ENCODE measurements at places on chromosomes 3 and 15.

DNA sequence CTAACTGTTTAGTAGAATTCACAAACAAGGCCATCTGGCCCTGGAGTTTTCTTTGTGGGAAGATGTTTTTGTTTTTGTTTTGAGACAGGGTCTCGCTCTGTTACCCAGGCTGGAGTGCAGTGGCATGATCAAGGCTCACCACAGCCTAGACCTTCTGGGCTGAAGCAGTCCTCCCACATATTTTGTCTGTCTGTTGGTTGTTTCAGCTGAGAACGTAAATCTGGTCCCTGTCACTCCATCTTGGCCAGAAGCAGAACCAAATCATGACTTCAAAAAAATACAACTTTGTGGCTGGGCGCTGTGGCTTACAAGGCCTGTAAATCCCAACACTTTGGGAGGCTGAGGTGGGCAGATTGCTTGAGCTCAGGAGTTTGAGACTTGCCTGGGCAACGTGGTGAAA lies 27.1 kb downstream of the MRAS start:
- DNase-seq, result no peak

DNA sequence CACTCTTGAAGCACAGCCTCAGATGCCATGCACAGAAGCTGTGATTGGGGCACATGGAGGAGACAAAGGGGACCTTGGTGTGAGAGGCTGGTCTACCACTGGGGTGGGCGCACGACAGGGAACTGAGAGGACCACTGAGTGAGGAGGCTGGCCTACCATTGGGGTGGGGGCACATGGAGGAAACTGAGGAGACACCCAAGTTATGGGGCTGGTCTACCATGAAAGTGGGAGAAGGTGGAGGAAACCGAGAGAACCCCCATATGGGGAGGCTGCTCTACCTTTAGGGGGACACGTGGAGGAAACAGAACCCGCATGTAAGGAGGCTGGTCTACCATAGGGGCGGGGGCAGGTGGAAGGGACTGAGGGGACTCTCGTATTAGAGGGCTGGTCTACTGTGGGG lies 153.4 kb downstream of the FBLN2 start:
- DNase-seq, result no peak

DNA sequence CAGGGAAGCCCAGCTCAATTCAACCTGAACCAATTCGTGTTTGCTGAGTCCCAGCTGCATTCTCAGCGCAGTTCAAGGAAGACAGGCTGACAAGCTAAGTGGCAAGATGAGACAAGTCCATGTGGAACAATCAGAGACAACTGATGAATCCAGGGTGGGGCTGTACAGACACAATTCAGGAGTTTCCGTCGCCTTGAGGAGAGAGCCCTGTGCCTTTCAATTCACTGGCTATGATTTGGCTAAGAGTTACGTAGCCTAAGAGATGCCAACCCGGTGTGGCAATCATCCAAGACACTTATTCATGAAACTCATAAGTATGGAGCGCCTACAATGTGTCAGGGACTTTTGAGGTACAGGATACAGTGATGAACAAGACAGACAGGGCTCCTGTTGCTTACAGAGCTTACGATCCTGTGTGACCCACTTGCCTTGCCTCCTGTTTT lies 15.5 kb upstream of the ZBED2 start:
- no peak for DNase-seq

DNA sequence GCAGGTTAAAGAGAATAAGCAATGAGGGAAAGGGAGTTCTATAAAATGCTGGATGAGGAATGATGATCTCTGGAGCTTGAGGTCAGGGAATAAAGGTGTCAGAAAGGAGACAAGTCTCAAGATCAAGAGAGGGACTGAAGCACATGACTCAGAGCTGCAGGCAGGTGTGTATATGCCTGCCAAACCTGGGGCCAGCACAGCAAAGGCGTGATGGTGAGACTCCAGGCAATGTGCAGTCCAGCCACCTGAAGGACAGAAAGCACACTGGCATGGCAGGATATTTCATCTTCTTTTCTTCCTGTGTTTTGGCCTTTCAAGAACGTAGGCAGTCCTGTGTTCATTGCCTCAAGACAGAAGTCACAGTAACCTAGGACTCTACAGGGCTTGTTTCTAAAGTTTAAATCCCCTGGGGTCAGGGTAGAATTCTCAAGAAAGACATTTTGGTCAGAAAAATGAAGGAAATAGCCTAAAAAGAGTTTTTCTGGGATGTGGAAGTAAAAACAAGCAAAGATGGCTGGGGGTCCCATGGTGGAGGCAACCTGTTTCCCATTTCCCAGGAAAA lies 55.5 kb upstream of the TOPAZ1 start:
- no peak for DNase-seq

- no peak for DNase-seq
These were observed 30.8 kb downstream of the NRROS start for GRCh38 chr3:196670339-196670738.

- DNase-seq, result no peak
These were observed 16.6 kb downstream of the DLG1 start for GRCh38 chr3:197281849-197282248.

- no peak for DNase-seq
These were observed 22.2 kb downstream of the ALDH1A2 start for GRCh38 chr15:58043192-58043903.

DNA sequence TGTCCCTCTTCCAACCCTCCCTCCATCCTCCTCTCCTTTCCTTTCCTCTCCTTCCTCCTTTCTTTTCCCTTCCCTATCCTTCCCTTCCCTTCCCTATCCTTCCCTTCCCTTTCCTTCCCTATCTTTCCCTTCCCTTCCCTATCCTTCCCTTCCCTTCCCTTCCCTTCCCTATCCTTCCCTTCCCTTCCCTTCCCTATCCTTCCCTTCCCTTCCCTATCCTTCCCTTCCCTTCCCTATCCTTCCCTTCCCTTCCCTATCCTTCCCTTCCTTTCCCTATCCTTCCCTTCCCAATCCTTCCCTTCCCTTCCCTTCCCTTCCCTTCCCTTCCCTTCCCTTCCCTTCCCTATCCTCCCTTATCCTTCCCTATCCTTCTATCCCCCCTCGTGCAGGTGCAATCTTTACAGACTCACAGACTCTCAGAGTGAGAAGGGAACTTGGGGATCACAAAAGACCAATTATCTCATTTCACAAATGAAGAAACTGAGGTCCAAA lies 31.5 kb downstream of the RASGRF1 start:
- DNase-seq, result no peak

GRCh38 chr3:39383045-39383880 lies at the start of gene SLC25A38:
Gene SLC25A38 (plus strand): TSS chr3:39383370. CDS start chr3:39383725, 355 bp downstream.
- peak; percentile 55 for DNase-seq

DNA sequence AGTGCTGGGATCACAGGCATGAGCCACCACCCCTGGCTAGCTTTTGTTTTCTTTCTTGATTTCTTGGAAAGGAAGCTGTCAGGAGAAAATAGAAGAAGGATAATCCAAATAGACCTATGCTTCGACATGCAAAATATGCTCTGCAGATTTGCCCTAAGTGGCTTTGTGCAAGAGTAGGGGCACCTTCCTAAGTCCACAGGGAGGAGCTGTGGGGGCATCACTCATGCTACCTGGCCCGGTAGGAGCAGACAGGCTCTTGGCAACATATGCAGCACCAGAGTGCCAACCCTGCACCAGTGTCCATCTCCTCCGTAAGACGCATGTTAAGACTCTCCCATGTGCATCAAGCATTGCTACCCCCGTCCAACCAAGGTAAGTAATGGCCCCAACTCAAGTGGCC lies 190.7 kb upstream of the UBE2E1 start:
- no peak for DNase-seq

DNA sequence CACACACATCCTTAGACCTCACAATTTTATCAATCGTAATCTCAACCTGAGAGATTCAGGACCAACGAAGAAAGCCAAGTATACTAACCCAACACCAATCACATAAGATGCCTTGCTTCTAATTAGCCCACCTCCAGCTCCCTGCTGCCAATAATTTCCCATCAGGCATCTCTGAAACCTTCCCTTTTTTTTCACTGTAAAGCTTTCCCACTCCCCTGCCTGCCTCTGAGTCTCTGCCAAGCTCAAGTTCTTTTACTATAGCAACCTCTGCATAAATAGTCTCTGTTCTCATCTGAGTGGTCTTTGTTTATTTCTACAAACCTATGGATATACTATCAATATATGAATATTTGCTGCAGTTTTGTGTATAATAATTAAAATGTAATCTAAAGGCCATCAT lies 86.5 kb downstream of the PIK3CB start:
- DNase-seq, result no peak

GRCh38 chr3:48952510-48953118 lies 34.0 kb downstream of the ARIH2 start:
- peak; percentile 6 for DNase-seq

DNA sequence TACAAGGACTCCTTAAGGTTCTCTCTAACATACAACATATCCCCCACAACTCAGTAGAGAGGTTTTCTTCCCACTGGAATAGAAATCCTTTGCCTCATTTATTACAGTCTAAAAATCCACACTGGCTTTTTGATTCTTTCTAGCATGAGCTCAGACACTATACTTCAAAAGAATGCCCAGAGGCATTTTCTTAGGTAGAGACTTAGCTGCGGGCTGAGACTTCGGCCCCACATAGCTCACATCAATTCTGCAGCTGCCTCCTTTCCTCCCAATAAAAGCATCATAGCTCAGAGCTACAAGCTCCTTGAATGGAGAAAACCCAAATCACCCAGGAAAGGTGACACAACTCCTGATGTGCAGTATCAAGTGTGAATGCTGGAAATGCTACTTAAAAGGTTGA lies 52.4 kb downstream of the AAGAB start:
- no peak for DNase-seq

DNA sequence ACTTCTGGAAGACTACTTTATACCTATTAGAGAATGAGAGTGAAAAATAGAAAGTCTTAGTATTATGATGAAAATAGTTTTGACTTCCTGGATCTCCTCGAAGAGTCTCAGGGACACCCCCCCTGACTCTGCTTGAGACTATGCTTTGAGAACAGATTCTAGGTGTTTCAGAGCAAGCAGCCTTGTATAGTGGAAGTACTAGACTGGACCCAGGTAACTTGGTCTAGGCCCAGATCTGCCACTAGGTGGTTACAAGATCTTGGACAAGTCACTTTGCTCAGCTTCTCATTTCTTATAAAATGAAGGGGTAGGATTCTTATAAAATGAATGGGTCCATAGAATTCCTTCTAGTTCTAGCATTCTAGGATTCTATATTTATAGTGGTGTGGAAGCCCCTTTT lies 9.1 kb downstream of the ABHD5 start:
- no peak for DNase-seq

DNA sequence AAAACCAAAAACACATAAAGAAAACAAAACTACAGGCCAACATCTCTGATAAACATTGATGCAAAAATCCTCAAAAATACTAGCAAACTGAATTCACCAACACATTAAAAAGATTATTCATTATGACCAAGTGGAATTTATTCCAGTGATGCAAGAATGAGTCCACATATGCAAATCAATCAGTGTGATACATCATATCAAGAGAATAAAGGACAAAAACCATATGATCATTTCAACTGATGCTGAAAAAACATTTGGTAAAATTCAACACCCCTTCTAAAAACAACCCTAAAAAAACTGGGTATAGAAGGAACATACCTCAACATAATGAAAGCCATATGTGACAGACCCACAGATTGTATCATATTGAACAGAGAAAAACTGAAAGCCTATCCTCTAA lies 265.6 kb upstream of the DCBLD2 start:
- no peak for DNase-seq

- DNase-seq, result no peak
These were observed 121.9 kb upstream of the ARHGEF3 start for GRCh38 chr3:56923526-56924224.

GRCh38 chr3:52303811-52304210 lies 12.3 kb upstream of the DNAH1 start:
- DNase-seq, result no peak

DNA sequence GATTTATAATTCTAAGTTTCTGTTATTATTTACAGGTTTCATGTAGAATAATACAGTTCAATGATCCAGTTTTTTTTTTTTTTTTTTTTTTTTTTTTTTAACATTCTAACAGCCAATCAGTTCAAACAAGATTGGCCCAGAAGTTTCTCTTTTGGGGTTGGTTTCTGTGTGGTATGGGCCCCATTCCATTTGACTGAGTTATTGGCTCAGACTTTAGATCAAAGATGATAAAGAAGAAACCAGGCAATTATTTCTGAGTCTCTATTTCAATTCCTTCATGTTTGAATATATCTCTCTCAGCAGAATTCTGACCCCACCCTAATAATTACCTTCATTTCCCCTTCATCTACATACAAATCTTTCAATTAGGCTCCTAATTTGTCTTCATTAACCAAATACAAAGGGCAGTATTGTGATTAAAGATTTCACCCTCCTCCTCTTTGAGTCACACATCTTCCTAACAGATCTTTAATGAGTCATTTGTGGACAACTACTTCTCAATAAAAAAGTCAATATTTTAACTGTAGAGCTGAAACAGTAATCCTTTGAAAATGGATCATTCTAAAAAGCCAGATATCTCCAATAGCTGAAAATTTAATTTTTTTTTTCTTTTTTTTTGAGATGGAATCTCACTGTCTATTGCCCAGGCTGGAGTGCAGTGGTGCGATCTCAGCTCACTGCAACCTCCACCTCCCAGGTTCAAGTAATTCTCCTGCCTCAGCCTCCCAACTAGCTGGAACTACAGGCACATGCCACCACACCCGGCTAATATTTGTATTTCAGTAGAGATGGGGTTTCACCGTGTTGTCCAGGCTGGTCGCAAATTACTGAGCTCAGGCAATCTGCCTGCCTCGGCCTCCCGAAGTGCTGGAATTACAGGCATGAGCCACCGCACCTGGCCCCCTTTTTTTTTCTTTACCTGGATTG lies 878.8 kb downstream of the NAALADL2 start:
- no peak for DNase-seq

- no peak for DNase-seq
These were observed 34.0 kb upstream of the ZNF639 start for GRCh38 chr3:179288845-179289244.

GRCh38 chr15:58410353-58410752 lies 21.4 kb upstream of the LIPC start:
- peak; percentile 8 for DNase-seq

GRCh38 chr3:15276028-15276724 lies 56.2 kb downstream of the SH3BP5 start:
- DNase-seq, result no peak

- no peak for DNase-seq
These were observed 51.5 kb downstream of the PGPEP1L start for GRCh38 chr15:98955961-98956723.

GRCh38 chr3:123405021-123405420 lies 43.9 kb downstream of the ADCY5 start:
- no peak for DNase-seq

DNA sequence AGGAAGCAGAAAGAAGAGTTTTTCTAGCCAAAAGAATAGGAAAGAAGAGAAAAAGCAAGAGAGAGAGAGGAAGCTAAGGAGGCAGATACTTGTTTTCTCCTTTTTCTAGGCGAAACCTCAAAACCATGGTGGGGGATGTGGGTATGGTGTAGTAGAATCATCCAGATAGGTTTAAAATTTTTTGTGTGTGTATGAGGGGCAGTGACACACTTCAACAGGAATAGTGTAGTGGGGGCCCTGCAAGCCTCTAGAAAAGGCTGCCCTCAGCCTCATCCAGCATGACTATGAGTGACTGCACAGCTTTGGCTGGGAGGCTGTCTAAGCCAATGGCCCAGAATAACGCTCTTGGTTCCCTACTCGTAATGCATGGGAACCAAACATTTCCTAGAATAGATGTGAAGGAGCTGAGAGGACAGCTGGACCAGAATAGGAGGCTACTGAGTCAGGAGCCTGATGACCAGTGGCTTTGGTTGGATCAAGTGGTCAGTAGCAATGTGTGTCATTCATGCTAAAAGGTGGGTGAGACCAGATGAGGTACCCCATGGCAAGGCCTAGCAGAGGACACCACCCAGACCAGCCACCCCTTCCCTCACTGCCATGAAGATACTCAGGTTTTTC lies 24.4 kb downstream of the MOBP start:
- no peak for DNase-seq

- no peak for DNase-seq
These were observed 98.3 kb downstream of the THRB start for GRCh38 chr3:24396338-24396737.

Measured in stimulated activated CD8-positive, alpha-beta memory T cell treated with anti-CD3 and anti-CD28 coated beads, Interleukin-7, amount 100 ng/mL, for 1 hour (primary cell).